ENCODE measurements at places on chromosomes 1 and 21.

DNA sequence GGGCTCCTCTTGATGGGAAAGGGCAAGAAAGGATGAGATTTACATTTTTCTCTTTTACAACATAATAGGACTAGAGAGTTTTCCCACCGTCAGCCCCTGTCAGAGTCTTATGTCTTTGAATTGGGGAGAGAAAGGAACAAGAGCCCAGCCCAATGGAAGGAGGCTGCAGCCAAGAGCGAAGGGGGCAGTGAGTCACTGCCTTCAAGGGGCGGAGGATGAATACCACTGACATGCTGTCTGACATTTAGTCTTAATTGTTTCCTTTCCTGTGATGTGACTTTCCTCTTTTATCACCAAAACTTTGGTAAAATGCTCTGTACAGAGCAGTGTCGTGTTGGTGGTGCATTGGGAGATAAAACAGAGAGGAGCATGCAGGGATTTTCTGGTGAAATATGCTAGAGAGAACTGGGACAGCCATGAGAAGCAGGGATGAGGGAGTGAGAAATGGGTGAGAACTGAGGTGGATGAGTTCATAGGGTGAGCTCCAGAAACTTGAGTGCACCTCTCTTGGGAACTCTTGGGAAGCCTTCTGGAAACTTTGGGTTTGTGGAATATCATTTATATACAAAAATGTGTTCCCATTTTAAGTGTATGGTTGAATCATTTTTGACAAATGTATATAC is 179.9 kb upstream of the FGGY start:
- peak; percentile 43 for DNase-seq

- DNase-seq: no peak
These were observed 367.1 kb downstream of the PBX1 start for GRCh38 chr1:164926107-164926506.

GRCh38 chr1:69494221-69494620 is 73.5 kb upstream of the LRRC7 start:
- no peak for DNase-seq

- DNase-seq: no peak
These were observed 238.1 kb downstream of the VAV3 start for GRCh38 chr1:107726860-107727259.

DNA sequence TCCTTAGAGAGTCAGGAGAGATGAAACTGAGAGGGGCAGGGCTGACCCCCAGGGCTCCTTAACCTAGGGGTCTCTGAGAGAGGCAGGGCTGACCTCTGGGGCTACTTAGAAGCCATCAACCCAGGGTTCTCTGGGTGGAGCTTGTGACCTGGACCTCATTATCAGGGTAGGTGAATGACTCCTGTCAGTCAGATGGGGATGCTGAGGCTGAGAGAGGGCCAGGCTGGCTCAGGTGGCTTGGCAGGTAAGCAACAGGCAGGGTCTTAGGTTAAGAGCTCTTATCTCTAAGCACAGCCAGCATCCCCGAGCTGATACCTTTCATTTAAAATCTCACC is 160.9 kb downstream of the PTPRU start:
- DNase-seq: no peak

- no peak for DNase-seq
These were observed 15.7 kb downstream of the PEX14 start for GRCh38 chr1:10490286-10490970.

GRCh38 chr1:206581571-206581981 is 30.7 kb downstream of the EIF2D start:
- DNase-seq: no peak

GRCh38 chr1:175373786-175374623 is 181.4 kb upstream of the KIAA0040 start:
- DNase-seq: peak; percentile 12

Data from choroid plexus epithelial cell (primary cell).